IPS DF 19.7 (cell line): ENCODE measurements at places on chromosomes 6 and 20.

DNA sequence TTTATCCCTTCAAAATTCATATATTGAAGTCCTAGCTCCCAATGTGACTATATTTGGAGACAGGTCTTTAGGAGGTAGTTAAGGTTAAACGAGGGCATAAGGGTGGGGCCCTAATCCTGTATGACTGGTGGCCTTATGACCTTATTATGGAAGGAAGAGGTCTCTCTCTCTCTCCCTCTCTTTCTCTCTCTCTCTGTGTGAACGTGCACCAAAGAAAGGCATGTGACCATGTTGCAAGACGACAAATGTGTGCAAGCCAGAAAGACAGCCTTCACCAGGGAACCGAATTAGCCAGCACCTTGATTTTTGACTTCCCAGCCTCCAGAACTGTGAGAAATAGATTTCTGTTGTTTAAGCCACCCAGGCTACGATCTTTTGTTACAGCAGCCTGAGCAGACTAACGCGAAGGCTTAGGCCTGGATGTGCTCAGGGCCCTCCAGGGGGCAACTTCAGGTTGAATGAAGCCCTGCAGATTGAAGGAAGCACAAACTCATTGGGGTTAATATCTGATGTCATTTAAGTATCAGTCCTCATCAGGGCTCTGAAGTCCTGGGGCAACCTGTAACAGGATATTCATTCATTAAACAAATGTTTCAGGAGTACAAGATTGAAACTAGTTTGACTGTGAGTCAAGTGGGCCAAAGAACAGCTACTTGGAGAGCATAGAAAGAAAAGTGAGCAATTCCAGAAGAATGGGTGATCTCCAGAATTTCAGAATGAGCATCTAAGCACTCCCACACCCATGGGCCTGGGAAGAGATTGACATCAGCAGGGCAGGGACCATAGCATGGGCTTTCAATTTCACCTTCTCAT is 157.4 kb upstream of the TNFAIP3 start:
- DNase-seq, result no peak

- DNase-seq, result no peak
Observed at GRCh38 chr20:33332905-33333456, 50.0 kb downstream of the BPIFB1 start.

- DNase-seq, result no peak
Observed at GRCh38 chr6:138972226-138972665, 15.8 kb downstream of the REPS1 start.

GRCh38 chr6:108222064-108222463 is 38.8 kb downstream of the SNX3 start:
- DNase-seq, result no peak

- DNase-seq, result no peak
Observed at GRCh38 chr6:134002821-134003220, 49.6 kb downstream of the SLC2A12 start.

DNA sequence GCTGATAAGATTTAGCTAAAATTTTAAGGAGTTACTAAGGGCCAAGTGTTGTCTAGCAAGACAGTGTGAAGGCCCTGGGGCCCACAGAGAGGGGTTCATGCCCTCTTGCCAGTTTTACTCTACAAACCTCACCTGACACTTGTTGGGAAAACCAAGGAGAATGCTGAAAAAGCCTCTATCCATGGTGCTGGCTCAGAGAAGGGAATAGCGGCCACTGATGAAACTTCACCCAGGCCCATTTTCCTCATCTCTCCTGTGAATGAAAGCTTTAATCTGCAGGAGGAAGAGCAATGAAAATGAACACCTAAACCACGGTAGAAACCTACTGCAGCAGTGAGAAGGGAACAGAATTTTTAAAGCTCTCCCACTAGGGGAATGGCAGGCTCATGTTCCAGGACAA is 317.3 kb upstream of the CNR1 start:
- no peak for DNase-seq

GRCh38 chr20:4051413-4052138 is 36.2 kb upstream of the RNF24 start:
- no peak for DNase-seq

GRCh38 chr6:130385064-130385695 is 19.4 kb downstream of the TMEM200A start:
- no peak for DNase-seq

GRCh38 chr20:63103402-63104311 is 96.9 kb upstream of the BHLHE23 start:
- no peak for DNase-seq

DNA sequence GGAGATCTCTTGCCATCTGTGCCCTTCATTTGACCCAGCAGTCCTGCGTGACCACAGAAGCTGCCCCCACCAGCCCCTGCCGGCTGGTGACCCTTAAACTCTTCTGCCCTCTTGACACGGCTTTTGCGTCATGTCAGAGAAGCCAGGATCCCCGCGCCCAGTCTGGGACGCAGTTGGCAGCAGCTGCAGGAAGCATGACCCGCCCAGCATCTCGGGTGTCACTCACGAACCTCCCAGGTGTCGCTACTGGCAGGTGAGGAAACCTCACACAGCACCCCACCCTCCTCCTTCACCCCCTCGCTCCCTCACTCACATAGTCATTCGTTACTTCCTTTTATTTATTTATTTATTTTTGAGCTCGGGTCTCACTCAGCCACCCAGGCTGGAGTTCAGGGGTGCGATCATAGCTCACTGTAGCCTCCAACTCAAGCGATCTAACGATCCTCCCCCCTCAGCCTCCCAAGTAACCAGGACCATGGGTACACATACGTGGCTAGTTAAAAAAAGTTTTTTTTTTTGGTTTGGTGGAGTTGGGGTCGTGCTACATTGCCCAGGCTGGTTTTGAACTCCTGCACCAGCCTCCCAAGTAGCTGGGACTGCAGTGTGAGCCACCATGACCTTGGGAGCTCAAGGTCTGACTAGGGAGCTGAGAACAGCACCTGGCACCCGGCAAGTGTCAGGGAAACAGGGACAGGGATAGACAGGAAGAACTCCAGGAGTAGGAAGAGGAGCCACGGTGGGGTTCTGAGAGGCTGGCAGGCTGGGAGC is 14.1 kb upstream of the SPDEF start:
- no peak for DNase-seq

GRCh38 chr6:73176057-73176456 is 49.2 kb downstream of the KHDC1L start:
- no peak for DNase-seq

GRCh38 chr20:46936415-46937156 is 41.9 kb downstream of the EYA2 start:
- DNase-seq, result no peak

DNA sequence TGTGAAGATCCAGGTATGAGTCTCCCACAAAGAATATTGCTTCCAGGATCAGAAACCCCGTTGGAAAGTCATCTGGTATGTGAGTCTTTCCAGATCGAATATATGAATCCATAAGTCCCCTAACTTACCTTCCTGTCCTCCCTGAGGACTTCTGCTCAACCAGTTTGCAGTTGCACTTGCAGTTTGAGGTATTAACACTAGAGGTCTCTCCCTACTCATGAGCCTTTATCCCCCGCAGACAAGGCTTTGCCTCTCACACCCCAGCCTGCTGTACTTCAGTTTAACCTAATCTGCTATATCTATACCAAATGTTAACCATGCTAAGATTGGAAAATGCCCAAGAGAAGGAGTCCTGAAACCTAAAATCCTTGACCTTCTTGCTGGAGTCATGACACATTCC is 135.3 kb upstream of the DEFB112 start:
- no peak for DNase-seq

DNA sequence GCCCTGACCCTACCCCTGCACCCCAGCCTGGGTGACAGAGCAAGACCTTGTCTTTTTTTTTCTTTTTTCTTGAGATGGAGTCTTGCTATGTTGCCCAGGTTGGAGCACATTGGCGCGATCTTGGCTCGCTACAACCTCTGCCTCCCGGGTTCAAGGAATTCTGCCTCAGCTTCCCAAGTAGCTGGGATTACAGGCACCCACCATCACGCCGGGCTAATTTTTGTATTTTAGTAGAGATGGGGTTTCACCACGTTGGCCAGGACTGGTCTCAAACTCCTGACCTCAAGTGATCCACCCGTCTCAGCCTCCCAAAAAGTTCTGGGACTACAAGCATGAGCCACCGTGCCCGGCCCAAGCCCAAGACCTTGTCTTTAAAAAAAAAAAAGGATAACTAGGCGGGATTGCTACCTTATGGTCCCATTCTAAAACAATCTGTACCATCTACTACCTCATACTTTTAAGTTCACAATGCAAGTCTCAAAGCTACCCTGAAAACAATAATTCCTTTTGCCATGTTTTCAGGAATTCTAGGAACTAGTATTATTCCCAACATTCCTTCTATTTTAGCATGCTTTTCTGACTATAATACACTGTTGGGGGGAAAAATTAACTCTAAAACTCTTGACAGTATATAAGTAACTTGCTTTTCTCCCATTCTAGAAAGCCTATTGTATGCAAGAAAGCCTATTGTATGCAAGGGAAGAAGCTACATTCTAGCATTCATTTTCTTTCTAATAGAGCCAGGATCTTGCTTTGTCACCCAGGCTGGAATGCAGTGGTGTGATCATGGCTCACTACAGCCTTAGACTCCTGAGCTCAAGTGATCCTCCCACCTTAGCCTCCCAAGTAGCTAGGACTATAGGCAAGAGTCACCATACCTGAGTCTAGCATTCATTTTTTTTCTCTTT is 6.6 kb downstream of the TUBB start:
- DNase-seq, result no peak

DNA sequence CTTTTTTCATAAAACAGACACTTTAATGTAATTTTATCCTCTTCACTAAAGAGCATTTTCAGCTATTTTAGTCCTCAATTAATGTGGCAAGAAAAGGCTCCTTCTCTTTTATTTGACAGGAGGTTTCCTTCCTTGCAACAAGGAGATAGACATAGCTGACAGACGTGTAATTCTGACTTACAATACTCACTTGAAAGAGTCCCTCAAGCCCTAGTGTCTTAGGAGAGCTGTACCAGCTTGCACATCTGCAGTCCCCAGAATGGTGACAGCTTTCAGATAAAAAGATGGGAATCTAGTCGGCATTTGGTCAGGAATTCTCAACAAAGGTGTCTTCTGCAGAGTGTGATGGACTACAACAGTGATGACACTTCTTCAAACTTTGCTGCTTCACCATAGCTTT is 603.7 kb upstream of the PTCHD4 start:
- DNase-seq, result no peak
